Panc1 (cell line): ENCODE measurements at places on chromosomes 12 and 14. TPM values are rescaled to one million over a fixed set of nuclear protein-coding genes. Genes with fewer than 3 reads are reported as not detected.

GRCh38 chr12:123519141-123520001 is 14.1 kb downstream of the RILPL1 start:
- peaks cover 3% of the 10 kb centered on the region for H3K36me3 ChIP-seq
- no peak overlapping the region for H3K4me3 ChIP-seq
- H3K27ac ChIP-seq = no peak overlapping the region
- no peaks in the 10 kb centered on the region for H3K27me3 ChIP-seq

GRCh38 chr12:981961-982360 is 9.1 kb upstream of the ERC1 start:
- H3K4me3 ChIP-seq = no peak overlapping the region
- no peaks in the 10 kb centered on the region for H3K4me1 ChIP-seq
- no peaks in the 10 kb centered on the region for H3K27me3 ChIP-seq
- no peaks in the 10 kb centered on the region for H3K36me3 ChIP-seq
- no peak overlapping the region for H3K27ac ChIP-seq

GRCh38 chr12:64566122-64566521 is 44.2 kb upstream of the RASSF3 start:
- no peak overlapping the region for H3K27ac ChIP-seq
- no peaks in the 10 kb centered on the region for H3K36me3 ChIP-seq
- DNase-seq = no peak
- no peak overlapping the region for H3K4me3 ChIP-seq
- H3K4me1 ChIP-seq = peaks cover 6% of the 10 kb centered on the region

- H3K27ac ChIP-seq = peak overlapping the region; percentile 1; the same call in 1 of the 2 replicates
- no peak overlapping the region for H3K4me3 ChIP-seq
- H3K4me1 ChIP-seq = peaks cover 21% of the 10 kb centered on the region
- H3K27me3 ChIP-seq = no peaks in the 10 kb centered on the region
- no peak for DNase-seq
These were observed 37.1 kb upstream of the LTBP2 start for GRCh38 chr14:74649167-74649566.

DNA sequence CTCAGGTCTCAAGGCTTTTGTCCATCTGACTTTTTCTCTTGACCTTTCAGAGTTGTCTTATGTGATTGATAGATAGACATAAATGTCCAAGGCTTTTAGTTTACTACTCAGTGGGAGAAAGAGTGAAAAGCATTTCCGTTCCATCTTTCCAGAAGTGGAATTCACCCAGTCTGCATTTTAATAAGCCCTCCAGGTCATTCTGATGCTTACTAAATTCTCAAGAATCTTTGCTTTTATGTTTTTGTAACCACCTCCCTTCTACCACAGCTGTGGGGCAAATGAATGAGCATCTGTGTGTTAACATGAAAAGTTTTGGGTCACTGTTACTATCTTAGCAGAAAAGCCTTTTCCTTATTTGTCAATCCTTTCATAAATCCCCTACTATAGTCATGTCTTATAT is 251.4 kb downstream of the LRIG3 start:
- no peak for DNase-seq
- no peaks in the 10 kb centered on the region for H3K36me3 ChIP-seq
- no peak overlapping the region for H3K4me3 ChIP-seq
- H3K27me3 ChIP-seq = no peaks in the 10 kb centered on the region
- no peak overlapping the region for H3K27ac ChIP-seq
- H3K4me1 ChIP-seq = no peaks in the 10 kb centered on the region

- peak overlapping the region; percentile 44; the same call in 1 of the 2 replicates for H3K27ac ChIP-seq
- H3K4me3 ChIP-seq = peak overlapping the region; percentile 75; the same call in 1 of the 2 replicates
These were observed 158.5 kb downstream of the KLRB1 start for GRCh38 chr12:9449181-9449580.

- DNase-seq = peak; percentile 48
- no peaks in the 10 kb centered on the region for H3K4me1 ChIP-seq
- no peak overlapping the region for H3K4me3 ChIP-seq
- no peak overlapping the region for H3K27ac ChIP-seq
- H3K27me3 ChIP-seq = no peaks in the 10 kb centered on the region
These were observed 40.7 kb downstream of the LRRIQ1 start for GRCh38 chr12:85076688-85077430.

The CLEC2A gene
- total RNA-seq = not detected

The ADAM21 gene
- 0.08 TPM for total RNA-seq

The ETFBKMT gene
- 1.5 TPM for total RNA-seq

The FAM90A1 gene
- total RNA-seq = not detected

The CMAS gene
- 24.3 TPM for total RNA-seq

The CD163L1 gene
- total RNA-seq = not detected

The OTUB2 gene
- 3.4 TPM for total RNA-seq

The KRT73 gene
- total RNA-seq = not detected

The GMFB gene
- 54.2 TPM for total RNA-seq

The RND1 gene
- total RNA-seq = 0.44 TPM

The INSM2 gene
- total RNA-seq = not detected
